CD4-positive, CD25-positive, alpha-beta regulatory T cell (primary cell): ENCODE measurements at places on chromosomes 1 and 21.
A peak's percentile ranks its signal among the peaks of the same experiment; 100 is the strongest.

GRCh38 chr1:109255097-109255651 lies 5.8 kb downstream of the CELSR2 start:
- DNase-seq: no peak

DNA sequence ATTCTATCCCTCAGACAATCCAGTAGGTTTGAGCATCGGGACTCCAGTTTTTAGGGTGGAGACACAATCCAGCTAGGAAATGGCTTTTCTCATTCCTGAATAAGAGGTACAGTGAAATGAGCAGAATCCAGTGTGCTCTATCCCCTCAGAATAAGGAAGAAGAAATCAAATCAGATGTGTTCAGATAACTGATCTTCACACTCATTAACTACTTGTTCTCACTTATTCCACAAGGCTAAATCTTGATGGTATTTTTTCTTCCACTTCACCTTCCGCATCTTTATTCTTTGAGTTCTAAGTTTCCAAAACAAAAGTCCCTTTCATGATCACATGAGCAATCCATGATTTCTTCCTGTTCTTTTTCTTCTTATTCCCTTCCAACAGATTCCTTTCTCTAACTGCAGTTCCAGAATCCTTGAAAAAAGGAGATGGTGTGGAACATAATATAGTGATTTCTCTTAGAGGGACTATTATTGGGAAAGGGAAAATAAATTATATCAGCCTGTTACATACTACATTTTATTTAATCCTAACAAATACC lies 1.7 kb downstream of the SYT11 start:
- DNase-seq: no peak

GRCh38 chr1:117610036-117610435 lies 4.2 kb downstream of the TENT5C start:
- no peak for DNase-seq

DNA sequence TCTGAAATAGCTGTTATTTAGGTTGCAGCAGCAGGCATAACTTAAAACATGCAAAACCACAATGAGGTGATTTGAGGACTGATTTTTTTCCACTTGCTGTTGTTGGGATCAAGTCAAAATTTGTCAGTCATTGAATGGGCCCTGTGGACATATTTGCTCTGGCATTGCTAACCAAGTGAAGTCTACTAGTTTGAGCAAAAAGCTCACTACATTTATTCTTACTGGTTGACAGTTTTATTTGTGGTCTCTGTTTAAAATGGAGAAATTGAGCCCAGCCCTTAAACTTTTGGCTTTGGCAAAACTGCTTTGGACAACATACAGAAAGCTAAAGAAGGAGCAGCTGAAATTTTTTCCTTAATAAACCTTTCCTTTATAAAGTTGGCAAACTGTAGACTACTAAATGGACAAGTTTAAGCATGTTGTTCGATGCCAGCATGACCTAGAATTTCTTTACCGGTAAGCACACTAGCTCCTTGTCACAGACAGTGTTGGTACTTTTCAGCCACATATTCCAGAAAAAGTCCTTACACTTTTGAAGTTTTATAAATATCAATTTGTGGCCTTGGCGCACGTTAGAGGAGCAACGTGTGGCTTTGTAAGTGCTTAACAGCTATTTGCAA lies 234.6 kb downstream of the USP25 start:
- no peak for DNase-seq

DNA sequence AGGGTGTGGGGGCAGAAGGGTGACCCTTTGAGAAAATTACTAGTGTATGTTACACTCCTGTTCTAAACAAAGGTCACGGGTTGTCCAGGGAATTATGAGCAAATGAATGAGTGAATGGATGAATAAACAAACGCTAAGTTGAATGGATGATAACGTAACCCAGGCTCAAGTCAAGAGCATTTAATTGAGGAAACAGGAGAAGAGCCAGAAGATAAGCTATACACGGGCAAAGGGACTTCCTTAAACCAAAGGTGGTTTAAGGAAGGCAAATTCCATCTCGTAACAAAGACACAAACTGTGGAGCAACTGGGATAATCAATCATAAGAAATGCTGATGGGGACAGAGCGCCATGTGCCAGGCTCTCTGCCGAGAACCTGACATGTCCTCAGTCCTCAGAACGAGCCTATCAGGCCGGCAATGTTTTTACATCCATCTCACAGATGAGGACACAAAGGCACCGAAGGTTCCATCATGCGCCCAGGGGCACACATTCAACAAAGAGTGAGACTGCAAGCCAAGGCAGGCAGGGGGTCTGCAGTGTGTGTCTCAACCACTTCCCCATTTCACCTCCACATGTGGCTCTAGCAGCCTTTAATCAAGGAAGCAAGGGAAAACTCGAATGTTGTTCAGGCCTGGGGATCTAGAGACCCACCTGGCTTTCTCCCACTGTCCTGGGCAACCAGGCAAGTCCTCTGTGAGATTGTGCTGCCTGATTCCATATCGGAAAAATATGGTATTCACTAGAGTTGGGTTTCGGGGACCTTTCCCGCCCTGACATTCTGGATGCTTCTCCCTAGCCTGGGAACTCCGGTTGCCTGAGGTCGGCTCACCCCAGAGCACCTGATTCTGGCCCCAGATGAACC lies 126.8 kb upstream of the EDN2 start:
- no peak for DNase-seq

DNA sequence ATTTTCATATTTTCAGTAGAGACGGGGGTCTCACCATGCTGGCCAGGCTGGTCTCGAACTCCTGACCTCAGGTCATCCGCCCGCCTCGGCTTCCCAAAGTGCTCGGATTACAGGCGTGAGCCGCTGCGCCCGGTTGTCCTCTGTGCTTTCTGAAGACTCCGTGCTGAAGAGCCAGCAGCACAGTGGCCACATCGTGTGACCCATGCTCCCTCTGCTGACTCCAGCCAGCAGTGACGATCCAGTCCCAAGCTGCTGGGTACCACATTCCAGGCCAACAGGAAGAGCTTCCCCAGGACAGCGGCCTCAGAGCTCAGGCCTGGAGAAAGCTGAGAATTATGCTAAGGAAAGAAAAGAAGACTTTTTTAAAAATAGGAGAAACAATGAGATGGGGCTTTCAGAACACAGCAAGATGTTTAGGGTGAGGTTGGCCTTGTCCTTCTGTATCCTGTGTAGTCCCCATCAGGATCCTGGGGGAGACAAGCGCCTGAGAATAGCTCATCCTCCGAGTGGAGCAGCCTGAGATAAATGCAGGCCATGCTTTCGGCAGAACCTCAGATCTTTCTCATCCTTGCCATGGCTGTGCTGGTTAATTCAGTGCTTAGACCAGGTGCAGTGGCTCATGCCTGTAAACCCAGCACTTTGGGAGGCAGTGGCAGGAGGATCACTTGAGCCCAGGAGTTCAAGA lies 207.1 kb downstream of the SLC35F3 start:
- DNase-seq: no peak

DNA sequence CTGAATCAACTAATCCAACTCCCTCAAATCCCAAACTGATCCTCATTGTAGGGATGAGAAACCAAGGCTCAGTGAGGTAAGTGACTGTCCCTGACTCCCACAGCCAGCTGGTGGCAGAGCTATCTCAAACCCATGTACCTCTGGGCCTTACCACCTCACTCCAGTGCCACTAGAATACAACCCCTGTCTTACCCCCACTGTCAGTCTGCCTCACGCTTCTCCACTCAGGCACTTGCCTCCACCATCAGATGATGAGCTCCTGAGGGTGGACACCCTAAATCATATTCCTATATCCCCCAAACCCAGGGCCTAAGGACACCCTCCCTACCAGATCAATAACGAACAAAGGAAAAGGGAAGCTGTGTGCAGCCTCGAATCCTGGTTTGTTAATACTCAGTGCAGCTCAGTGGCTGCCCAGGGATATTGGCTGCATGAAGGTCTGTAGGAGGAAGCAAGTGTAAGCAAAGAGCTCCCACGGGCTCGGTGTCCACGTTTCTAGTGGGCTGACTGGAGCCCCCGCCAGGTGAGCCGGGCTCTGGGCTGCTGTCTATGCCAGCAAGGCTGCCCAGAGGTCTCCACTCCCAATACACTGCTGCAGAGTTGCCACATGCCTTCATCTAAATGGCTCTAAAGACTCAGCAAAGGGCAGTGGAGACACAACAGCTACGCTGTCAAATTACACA lies 533.4 kb downstream of the MATN1 start:
- DNase-seq: no peak

GRCh38 chr1:160474392-160475242 lies 48.4 kb downstream of the SLAMF6 start:
- DNase-seq: no peak

GRCh38 chr1:46204406-46204742 lies 1.2 kb downstream of the LURAP1 start:
- no peak for DNase-seq

DNA sequence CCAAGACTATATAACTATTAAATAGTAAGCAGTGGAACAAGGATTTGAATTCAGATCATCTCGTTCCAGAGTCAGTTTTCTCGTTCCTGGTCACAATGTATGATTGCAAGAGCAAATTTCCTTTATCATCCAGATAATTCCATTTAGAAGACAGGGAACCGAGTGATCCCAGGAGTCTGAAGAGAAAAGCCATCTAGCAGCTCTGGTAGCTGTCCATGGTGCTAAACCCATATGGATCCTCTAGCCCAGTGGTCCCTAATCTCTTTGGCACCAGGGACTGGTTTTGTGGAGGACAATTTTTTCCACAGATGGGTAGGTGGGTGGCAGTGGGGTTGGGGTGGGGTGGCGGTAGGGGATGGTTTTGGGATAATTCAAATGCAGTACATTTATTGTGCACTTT lies 229.4 kb downstream of the PTPRU start:
- no peak for DNase-seq

- no peak for DNase-seq
Measured at GRCh38 chr1:184020855-184021254, 16.7 kb downstream of the COLGALT2 start.

GRCh38 chr1:75482951-75483350 lies 128.0 kb downstream of the SLC44A5 start:
- DNase-seq: no peak

- no peak for DNase-seq
Measured at GRCh38 chr1:99650773-99651437, 5.0 kb downstream of the PALMD start.

- no peak for DNase-seq
Measured at GRCh38 chr1:169486281-169487051, 722 bp upstream of the SLC19A2 start.

GRCh38 chr1:10765734-10766478 lies 30.5 kb downstream of the CASZ1 start:
- DNase-seq: no peak

DNA sequence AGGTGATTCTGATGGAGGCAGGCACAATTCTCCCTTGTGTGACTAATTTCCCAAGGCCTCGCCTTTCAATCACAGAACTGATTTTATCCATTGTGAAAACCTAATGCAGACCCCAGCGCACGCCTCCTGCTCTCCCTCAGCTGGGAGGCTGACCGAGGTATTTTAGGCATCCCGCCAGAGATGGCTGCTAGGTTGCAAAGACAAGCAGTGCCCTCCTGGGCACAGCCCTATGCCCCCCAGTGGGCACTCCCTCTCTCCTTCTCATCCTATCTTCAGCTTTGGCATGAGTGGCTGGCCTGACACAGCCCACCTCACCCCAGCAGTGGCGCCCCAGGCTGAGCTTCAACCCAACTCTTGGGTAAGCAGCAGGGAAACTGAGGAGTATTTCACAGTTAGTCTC lies 24.2 kb upstream of the ZNF648 start:
- DNase-seq: no peak

- DNase-seq: no peak
Measured at GRCh38 chr1:20551945-20552727, at the start of gene FAM43B. FAM43B (plus strand) TSS chr1:20552573; CDS start chr1:20552974, 401 bp downstream.

DNA sequence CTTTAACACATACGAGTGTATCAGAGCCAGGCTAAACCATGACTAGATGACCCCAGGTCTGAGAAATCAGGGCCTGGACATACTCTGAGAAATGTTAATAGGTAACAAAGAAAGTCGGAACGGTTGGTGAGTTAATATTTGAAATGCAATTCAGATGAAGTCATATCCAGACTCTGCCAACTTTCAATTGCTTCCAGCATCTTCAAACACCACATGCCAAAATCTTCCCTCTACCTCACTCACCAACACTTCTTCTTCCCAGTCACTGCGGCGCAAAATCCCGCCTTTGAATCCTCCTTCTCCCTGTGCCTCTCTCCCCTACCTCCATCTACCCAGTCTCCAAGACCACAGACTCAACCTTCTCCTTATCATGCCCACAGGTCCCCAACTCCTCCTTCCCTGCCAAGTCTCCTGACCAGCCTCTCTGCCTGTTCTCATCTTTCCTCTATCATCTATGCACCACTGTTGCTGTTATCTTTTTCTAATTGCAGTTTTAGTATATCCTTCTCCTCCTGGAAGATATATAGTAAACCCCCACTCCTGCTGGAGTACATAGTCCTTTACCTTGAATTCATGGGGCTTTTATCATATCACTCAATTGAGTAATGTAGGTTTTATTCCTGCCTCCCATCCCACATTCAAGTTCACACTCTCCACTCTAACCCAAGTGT lies 41.3 kb downstream of the ZBTB18 start:
- no peak for DNase-seq

- no peak for DNase-seq
Measured at GRCh38 chr21:33980276-33980916, 64.8 kb upstream of the ATP5PO start.

- DNase-seq: peak; percentile 89
Measured at GRCh38 chr1:154328318-154329151, 3.2 kb downstream of the ATP8B2 start.

DNA sequence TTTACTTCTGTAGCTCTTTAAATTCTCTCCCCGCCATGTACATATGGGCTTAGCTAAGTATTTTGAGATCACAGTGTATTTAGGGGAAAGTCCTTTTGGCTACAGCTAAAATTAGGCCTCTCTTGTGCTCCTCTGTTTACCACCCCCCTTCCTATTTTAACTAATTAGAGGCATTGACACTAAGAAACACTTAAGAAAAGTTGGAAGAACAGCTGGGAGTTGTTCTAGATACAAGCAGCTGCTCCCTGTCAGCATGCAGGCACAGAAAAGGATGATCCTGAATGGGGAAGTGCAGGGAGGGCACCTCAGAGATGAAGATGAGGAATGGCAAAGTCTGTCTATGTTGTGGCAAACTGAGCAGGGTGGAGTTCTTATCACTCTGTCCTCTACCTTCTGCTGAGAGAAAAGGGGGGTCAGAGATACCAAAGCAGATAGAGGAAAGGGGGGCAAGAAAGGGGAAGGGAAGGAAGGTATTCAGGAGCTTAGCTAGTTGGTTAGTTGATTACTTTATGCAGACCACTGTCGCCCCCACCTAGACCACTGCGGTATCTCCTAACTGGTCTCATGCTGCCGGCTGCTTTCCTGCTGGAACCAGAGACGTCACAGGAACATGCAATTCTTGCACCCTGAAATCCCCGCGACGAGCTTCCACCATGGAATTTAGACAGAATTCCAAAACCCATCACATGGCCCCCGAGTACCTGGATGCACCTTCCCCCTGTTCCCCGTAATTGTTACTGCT lies 82.4 kb upstream of the HOOK1 start:
- DNase-seq: no peak

GRCh38 chr1:116375887-116376728 lies 3.1 kb downstream of the ATP1A1 start:
- peak; percentile 13 for DNase-seq

GRCh38 chr1:173005196-173005864 lies 45.4 kb downstream of the TNFSF18 start:
- no peak for DNase-seq
